ENCODE measurements at places on chromosomes 4 and X.

DNA sequence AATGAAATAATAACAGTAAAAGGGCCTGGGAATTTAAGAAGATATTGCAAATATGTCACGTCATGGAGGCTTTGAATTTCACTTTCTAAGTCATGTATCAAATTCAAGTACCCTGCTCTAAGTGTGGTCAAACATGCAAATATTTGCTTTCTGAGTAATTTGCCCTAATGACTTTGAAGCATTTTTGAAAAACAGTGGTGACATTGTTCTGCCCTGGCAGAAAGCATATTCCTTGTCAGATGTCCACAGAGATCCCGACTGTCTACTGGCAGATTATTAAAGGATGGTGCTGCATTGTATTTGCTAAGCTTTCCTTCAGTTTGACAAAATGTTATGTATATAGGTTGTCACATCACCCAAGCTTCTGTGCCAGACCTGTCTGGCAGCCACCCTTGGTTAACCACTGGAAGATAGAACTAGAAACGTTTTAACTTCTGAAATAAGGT lies 92.5 kb downstream of the ANK2 start:
- DNase-seq: no peak

GRCh38 chrX:66203114-66203513 lies 39.1 kb downstream of the HEPH start:
- DNase-seq: peak; percentile 16

- DNase-seq: no peak
Observed at GRCh38 chr4:163591614-163592020, 97.1 kb downstream of the TMA16 start.

DNA sequence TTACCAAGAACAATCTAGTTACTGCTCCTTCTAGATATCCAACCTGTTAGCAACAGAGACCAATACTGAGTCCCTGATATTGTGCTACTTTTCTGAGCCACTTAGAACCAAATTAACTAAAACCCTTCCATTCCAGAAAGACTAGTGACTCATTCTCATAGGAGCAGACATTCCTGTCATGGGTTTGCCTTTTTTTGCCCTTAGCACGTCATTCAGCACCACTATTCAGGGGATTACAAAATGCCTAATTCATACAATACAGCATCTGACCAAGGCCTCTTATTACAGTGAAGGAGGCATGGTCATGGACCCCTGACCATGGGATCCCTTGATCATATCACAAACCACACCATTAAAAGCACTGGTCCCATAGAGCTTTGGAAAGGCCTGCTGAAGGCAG lies 123.8 kb upstream of the CXCL13 start:
- no peak for DNase-seq

DNA sequence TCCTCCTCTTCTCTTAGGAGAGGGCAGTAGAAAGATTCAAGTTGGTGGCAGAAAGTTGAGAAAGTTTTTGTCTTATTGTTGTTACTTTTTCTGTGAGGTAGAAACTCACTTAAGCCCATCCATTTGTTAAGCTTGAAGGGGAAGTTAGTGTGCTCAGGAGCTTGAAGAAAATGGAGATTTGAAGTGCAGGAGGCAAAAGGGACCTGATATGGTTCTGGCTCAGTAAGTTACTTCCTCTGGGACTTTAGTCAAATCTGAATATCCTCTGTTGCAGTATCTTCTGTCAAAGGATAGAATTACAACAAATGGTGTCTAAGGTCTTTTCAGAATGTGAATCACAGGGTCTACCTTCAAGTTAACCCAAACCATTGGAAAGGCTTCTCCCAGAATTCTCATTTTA lies 46.2 kb downstream of the CXCL13 start:
- no peak for DNase-seq

GRCh38 chr4:112952313-112952700 lies 97.1 kb upstream of the ANK2 start:
- no peak for DNase-seq

DNA sequence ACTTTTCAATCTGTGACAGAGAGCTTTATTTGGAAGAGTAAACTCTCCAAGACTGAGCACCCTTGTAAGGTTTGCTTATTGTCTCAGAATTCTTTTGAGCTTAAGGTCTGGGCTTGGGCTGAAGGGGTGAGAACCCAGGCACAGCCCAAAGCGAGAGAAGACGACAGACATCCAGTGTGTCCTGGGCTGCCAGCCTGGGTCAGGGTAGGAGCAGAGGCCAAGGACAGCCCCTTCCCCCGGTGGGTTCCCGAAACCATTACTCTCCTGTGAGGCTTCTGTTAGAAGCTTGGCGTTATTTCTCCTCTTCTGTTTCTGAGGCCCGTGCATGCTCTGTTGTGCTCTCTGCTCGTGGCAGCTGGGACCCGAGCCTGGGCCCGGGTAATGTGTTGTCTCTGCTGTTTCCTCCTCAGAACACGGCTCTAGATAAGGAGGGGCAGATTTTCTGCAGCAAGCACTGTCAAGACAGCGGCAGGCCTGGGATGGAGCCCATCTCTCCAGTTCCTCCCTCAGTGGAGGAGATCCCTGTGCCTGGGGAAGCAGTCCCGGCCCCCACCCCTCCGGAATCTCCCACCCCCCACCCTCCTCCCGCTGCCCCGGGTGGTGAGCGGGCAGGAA lies 177.5 kb downstream of the DCLK2 start:
- DNase-seq: no peak

GRCh38 chrX:41561045-41561444 lies 113.9 kb downstream of the NYX start:
- DNase-seq: no peak

DNA sequence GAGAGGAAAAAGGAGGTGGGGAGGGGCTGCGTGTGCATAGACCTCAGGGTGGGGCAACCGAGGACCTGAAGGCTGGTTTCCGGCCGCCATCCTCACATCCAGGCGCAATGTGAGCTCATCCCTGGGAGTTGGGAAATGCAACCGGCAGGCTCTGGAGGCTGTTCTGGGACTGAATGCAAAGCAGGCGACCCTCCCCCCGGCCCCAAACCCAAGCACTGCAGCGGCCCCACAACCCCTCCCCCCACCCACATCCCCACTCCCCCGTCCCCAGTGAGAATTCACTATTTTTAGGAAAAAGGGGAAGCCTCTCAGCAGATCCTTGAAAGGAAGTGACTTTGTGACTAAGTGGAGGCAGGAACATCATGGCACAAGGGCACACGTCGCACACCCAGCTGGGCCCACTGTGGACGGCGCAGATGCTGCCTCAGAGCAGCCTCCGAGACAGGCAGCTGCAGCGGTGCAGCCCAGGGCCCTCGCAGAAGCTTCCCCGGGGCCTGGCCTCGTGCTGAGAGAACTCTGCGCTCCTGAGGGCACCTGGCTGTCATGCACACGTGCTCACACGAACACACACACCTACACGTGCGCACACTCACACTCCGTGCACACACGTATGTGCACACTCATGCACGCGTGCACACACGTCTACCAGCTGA lies 1.3 kb upstream of the PDE6B start:
- DNase-seq: no peak

GRCh38 chrX:68980906-68981616 lies 152.2 kb downstream of the EFNB1 start:
- no peak for DNase-seq

DNA sequence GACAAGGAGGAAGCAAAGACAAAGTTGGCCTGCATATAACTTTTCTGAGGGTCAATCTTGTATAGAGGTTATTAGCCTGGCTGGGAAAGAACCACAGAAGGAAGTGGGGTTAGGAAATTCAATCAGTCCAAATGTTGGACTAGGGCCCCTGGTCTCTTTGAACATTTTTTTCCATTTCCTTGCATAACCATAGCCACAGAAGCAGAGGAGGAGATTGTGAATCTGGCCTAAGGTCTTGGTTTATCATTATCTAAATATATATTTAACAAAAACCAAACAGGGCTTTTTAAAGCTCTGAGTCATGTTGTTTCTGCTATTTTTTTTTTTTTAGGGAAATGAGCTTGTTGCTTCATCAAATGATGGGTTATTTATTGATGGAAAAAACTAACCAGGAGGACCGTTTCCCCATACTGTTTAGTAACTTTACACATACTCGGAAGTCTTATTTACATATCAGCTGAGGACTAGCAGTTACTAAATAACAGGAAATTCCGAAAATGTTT lies 97.7 kb upstream of the ACSL4 start:
- DNase-seq: no peak

DNA sequence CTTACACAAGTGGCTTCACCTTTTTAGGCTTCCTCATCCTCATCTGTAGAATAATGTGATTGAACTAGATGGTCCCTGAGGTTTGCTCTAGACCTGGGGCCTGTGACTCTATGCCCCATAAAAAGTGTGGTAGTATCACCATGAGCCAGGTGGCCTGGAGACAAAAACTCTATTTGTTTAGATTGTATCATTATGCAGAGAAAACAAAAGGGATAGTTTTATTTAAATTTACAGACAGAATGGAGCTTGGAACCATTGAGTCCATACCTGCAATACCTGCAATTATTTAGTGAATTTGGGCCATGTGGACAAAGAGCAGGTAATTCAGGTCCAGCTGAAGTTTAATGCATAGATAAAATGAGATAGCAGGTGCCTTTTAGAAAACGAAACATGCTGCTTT lies 139.5 kb upstream of the RPL34 start:
- no peak for DNase-seq

DNA sequence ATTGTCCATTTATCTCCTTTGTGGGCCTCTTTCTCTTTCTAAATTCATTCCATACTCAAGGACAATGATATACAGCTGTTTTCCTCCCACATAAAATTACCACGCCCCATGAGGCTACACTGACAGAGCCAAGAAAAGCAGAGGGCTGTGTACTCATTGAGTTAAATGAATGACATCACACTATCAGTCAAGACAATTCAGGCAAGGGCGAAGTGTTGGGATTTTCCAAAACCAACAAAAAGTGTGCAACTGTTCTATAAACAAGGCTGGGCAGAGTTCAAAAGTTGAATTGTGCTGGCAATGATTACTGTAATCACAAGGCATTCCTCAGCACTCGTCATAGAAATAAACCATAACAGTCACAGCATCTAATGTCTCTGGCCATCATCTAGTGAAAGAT lies 799.6 kb upstream of the DIAPH2 start:
- peak; percentile 6 for DNase-seq

GRCh38 chr4:1332686-1333085 lies 14.3 kb upstream of the UVSSA start:
- DNase-seq: no peak

- no peak for DNase-seq
Observed at GRCh38 chr4:17578482-17578891, 1.5 kb downstream of the LAP3 start.

DNA sequence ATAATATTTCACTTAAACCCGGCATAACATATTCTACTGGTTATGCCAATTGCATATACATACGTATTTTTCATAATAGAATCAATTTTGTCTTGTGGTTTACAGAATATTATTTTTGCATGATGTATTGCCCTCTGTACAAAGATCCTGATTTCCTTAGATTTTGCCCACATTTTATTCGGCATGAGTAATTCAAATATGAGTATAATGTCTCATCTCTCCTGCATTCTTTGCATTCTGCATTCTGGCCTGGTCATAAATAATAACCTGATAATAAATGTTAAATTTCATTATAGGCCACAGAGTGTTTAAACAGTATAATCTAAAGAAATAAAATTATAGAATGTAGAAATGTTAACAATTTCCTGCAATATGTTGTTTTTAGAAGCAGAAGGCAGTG lies 205.3 kb downstream of the TLL1 start:
- DNase-seq: no peak

DNA sequence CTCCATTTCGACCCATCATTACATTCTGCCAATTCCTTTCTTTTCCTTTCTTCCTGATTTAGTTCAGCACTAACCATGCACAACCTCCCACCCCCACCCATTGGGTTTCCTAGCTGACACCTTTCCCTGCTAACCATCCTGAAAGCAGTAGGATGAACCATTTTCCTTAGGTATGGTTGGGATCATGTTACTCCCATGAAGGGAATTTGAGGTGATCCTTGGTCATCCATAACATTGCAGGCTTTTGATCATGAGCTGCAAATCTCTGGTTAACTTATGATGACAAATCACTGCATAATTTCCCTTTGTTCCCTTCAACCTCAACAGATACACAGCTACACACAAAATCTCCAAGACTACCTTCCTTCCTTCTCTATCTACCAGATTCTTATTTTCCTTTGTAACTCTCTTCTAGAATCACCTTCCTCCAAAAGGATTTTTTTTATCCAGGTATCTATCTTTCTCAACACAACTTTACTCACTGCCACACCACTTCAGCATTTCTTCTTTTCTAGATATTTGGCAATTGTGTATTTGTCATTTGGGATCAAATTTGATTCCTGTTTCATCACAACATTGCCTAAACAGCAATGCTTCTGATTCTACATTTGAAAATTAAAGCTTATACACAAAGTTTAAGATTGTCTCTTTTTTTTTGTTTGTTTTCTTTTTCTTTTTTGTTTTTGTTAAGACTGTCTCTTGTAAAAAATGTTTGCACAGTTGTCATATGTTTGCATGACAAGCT lies 145.1 kb downstream of the RBM47 start:
- no peak for DNase-seq

GRCh38 chr4:62475596-62475995 lies 1275.5 kb downstream of the ADGRL3 start:
- no peak for DNase-seq

DNA sequence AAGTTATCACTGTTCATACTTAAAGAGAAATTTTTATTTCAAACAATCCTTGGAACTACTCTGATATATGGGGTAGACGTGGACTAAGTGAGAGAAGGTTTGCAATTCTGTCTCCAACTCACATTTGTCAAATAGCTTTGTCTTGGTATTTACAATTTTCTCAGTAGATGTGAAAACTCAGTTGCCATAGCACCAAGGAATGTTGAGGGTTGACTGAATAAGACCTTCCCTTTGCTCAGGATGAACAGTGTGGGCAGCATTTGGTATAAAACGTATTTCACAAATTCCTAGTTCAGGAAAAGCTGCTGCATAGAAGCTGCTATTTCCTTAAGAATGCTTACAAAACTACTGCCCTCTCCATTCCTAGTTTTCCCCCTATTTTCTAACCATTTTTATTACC lies 399.5 kb downstream of the NKX6-1 start:
- no peak for DNase-seq

DNA sequence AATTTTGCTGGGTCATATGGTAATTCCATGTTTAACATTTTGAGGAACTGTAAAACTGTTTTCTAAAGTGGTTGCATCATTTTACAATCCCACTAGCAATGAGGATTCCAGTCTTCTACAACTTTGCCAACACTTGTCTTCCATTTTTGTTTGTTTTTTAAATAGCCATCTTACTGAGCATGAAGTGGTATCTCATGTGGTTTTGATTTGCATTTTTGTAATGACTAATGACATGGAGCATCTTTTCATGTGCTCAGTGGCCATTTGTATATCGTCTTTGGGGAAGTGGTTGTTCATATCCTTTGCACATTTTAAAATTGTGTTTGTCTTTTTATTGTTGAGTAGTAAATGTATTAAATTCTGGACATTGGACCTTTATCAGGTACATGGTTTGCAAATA lies 94.7 kb downstream of the TMEM131L start:
- DNase-seq: no peak

- DNase-seq: no peak
Observed at GRCh38 chr4:41339812-41340809, 83.4 kb downstream of the UCHL1 start.

GRCh38 chrX:2828959-2829411 lies 255 bp downstream of the GYG2 start:
- DNase-seq: peak; percentile 30

Data from left colon (tissue), 2 donors.